ENCODE measurements at places on chromosomes 5 and 9.

DNA sequence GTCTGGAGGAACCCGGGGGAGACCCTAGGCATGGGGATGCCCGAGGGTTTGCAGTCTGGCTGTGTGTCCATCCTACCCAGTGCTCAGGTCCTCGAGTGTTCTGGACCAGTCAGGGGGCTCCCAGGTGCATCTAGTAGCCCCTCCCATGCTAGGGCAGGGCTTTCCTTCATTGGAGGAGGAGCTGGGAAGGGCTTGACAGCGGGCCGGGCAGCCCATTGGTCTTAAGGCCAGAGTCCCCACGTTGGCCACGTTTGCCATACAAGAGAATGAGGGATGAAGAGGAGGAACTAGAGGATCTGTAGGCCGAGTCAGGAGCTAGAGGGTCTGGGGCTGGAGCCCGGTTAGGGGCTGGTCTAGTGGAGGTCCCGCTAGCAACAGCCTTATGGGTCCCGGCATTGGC, 37.3 kb upstream of the CTSV start:
- no peak for DNase-seq

- no peak for DNase-seq
Observed at GRCh38 chr9:33116860-33117259, 40.4 kb upstream of the SMU1 start.

DNA sequence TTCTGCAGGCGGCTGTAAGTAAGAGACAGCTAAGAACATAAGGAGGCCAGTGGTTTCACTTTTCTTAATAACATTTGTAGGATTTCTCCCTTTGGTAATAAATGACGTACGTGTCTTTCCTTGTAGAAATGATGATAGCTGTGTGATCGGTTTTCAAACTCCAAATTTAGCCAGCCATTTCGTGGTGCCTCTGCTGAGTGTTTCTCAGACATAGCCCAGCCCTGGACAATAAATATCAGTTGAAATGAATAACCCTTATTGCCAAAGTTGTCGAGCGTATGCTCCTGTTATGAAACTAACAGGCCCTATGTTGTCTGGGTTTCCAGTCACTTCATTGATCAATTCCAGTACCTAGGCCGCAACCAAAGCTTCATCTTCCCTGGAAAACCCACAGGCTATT, 75.0 kb upstream of the MSX2 start:
- DNase-seq, result no peak

DNA sequence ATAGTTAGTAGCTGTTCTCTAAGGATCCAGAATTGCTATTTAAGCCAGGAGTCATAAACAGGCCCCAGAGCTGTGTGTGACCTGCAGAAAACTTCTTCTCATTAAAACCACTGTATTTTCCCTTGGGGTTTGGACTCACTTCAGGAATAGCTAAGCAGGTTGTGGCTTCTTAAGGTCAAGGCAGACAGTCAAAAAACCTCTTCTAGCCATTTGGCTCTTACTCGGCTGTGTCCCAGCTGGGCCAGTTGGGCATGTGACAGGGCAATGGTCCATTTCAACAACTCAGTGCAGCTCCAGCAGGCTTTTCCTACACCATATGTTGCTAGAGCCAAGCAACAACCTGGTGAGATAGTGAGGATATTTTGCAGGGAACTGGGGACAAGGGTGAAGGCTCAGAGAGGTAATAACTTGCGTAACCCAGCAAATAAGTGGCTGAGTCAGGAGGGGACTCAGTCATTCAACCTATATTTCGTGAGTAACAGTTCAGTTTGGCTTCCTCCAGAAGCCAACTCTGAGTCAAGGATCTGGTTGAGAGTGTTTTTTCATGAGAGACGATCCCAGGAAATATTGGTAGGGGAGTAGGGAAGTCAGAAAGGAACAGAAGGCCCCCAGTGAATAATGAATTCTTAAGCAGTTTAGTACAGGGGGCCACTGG, 115.4 kb upstream of the PPP2R2B start:
- DNase-seq, result no peak

- DNase-seq, result no peak
Observed at GRCh38 chr5:31894141-31894540, 255.2 kb downstream of the PDZD2 start.

DNA sequence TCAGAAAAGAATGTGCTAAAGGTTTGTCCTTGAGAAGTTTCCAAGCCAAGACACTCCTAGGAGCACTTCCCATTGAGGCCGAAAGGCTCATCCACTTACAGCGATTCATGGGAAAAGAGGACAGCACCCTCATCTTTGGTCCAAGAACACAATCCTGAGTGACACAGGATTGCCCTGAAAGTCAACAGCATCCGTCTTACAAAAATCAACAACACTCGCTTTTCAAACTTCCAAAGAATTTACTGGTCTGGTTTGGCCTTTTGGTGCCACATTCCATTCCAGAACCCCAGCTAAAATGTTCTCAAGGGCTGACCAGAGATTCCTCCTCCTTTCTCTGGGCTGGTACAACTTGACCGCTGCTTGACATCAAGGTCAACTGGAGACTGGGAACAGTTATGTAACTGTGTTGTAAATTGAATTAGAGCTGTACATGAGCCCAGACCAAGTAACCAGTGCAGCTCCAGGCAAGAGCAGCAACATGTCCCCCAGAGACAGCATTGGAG, 415.8 kb upstream of the PIK3R1 start:
- DNase-seq, result no peak

DNA sequence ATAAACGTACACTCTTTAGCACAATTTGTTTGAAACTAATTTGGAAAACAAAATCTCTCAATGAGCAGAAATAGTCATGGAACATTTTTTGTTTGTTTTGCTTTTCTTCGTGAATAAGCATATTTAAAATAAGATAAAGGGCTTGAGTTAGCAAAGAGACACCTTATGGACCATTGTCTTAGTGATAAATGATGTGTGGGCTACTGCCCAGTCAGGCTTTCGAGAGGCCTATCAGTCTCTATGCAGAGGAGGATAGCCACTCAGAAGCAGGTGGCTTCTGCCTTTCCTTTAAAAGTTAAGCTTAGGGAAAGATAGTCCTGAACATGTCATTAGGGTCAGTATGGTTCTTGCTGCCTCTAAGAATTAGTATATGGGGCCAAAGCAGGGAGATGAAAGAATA, 2.1 kb upstream of the ARL15 start:
- DNase-seq, result no peak

GRCh38 chr9:72173080-72173479, 23.8 kb downstream of the GDA start:
- no peak for DNase-seq

- DNase-seq, result no peak
Observed at GRCh38 chr5:134145041-134145757, 30.7 kb downstream of the TCF7 start.

- DNase-seq, result no peak
Observed at GRCh38 chr9:89524963-89525362, 27.1 kb upstream of the SEMA4D start.

- DNase-seq, result no peak
Observed at GRCh38 chr9:71748280-71748743, 20.0 kb downstream of the CEMIP2 start.

DNA sequence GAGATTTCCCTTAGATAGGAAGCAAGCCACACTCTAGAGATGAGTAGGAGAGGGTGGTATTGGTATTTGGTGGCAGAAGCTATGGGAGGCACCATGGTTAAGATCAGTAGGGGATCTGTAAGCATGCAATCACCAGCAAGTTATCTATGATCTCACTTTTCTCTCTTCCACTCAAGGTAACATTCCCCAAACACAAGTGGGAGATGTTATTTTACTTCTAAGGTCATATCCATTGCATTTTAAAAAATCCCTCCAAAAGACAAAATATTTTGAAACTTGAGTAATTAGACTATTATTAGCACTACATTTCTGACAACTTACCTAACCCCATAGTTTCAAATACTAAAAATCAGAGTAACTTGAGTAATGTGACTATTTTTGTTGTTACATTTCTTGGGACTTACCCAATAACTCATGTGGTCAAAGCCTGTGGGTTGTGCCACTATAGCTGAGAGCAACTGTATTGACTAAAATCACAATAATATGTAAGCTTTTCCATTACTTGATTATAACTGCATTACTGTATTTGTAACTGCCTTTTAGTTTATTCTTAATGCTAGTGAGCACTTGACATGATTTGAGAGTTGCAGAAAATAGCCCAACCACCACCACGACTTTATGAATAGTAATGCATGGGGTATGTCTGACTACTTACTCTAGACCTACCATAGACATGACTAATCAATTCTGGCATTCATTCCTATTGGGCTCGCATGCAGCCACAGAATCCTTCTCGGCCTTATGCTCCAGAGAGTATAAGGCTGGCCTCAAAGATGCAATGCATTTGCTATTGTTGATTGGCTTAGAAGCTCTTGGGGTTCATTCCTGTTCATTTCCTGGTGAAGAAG, 264.7 kb downstream of the TRIM32 start:
- DNase-seq, result no peak

DNA sequence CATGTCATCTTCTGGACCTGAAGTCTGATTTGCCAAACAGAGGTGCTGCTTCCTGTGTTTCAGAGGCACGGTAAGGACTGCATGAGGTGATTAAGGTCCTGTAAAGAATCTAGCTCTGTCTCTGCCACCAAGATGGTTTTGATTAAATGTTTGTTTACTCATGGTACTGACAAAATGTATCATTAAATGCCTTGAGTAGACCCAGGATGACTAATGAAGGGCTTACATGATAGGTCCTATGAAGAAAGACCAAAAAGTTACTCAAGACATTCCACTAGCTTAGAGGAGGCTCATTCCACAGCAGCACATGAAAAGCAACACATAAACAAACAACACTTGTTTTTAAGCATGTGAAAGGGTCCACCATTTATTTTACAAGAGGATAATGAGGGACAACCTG, 100.9 kb downstream of the BOD1 start:
- DNase-seq, result no peak

GRCh38 chr5:36047384-36048160, 19.1 kb downstream of the UGT3A2 start:
- DNase-seq, result no peak

DNA sequence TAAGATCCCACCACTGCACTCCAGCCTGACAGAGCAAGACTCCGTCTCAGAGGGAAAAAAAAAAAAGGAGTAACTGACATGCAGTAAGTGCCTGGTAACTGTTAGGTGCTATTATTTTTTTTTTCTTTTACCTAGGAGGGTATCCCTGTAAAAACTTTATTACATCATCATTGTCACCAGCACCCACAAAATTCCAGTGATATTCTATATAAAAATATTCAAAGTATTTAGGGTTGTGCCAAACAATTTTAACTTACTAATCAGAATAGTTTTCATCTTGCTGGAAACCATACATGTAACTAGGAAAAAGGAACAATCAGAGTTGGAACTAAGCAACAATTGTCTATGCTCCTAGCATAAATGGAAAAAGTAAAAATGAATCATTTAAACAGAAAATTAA, 112.4 kb downstream of the SSBP2 start:
- no peak for DNase-seq

- DNase-seq, result no peak
Observed at GRCh38 chr5:177396078-177396477, 4.4 kb downstream of the PFN3 start.

GRCh38 chr5:7970816-7971215, 101.9 kb downstream of the MTRR start:
- no peak for DNase-seq

GRCh38 chr5:12217039-12217438, 312.8 kb upstream of the CTNND2 start:
- no peak for DNase-seq

- DNase-seq, result no peak
Observed at GRCh38 chr5:4703931-4704458, 436.1 kb upstream of the ADAMTS16 start.

DNA sequence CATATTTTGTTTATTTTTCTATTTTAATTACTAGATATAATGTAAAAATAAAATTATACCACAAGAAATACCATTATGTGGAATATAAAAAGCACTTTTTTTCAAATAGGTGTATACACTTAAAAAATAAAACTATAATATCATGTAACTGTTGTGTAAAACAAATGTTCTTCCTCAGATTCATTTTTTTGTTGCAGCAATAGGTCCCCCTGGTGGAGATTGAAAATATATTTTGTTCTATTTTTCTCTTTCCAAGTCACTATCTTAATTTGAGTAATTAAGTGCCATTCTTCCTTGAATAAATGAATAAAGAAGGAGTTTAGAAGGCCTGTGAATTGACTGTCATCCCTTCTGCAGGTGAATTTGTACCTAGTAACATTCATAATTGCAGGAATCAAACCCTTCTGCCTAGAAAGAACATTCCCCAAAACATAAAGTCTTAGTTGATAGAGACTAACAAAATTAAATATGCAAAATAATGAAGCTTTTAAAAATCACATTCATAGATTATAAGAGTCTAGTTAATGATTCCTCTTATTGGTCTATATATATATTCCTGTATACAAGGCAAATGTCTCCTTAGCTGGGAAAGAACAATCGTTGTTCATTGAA, 23.4 kb downstream of the CETN3 start:
- DNase-seq, result no peak

DNA sequence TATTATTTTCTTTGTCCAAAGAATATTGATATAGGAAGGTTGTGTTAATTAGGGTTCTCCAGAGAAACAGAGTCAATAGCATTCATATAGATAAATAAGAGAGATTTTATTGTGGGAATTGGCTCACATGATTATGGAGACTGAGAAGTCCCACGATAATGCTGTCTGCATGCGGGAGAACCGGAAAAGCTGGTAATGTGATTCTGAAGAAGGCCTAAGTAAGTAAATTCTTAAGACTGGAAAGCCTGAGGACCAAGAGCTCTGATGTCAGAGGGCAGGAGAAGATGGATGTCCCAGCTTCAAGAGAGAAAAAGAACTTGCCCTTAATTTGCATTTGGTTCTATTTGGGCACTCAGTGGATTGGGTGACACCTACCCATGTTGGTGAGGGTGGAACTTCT, 307.4 kb upstream of the C9orf72 start:
- DNase-seq, result no peak

- DNase-seq, result no peak
Observed at GRCh38 chr9:114603248-114603647, 7.8 kb upstream of the TMEM268 start.

DNA sequence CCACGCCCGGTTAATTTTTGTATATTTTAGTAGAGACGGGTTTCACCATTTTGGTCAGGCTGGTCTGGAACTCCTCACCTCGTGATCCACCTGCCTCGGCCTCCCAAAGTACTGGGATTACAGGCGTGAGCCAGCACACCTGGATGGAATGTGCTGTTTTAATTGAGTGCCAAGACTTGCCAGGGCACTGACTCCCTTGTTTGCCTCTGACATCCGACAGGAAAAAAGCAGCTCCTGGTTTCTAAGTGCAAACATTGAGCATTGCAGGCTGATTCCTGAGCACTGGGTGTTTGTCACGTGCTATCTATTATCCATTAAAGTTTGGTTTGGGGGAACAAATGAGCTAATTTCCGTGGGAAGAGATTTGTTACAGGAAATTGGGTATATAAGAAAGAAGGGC, 70.6 kb upstream of the CKMT2 start:
- no peak for DNase-seq

GRCh38 chr9:100602342-100602801, 24.5 kb downstream of the CAVIN4 start:
- peak; percentile 56 for DNase-seq

DNA sequence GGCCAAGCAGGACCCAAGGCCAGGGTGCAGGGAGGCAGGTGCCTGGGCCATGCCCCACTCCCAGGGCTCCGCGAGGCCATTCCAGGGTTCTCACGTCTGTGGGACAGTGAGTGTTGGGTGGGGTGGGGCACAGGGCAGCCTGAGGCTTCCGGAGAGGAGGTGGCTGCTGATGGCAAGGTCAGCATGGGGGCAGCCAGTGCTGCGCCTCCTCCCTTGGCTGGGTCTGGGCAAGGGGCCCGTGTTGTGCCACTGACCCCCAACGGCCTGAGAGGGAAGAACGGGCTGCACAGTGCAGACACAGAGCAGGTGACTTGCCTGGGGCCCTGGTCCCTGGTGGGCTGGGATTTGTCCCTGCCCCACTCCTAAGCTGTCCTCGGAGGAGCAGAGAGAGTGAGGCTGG, 82.1 kb downstream of the RXRA start:
- no peak for DNase-seq

- no peak for DNase-seq
Observed at GRCh38 chr9:68648971-68649370, 56.1 kb upstream of the PIP5K1B start.
